Renal cortical epithelial cell (primary cell): ENCODE measurements at places on chromosomes 3 and 15. TPM values are rescaled to one million over a fixed set of nuclear protein-coding genes. Genes with fewer than 3 reads are reported as not detected.

GP9 gene
- total RNA-seq = not detected in 2 replicates

TMEM41A gene
- total RNA-seq = 15.5 and 19.3 TPM in 2 replicates

DAZL gene
- 0.17 TPM in 1 of 2 replicates, not detected in the other for total RNA-seq

ARGFX gene
- total RNA-seq = not detected in 2 replicates

ADPRH gene
- total RNA-seq = 6.6 and 7.8 TPM in 2 replicates

GOLGA8S gene
- 0.10 TPM in 1 of 2 replicates, not detected in the other for total RNA-seq

CA12 gene
- 19.6 and 26.4 TPM in 2 replicates for total RNA-seq

GPR62 gene
- not detected in 2 replicates for total RNA-seq

SLC38A3 gene
- 1.8 TPM in 1 of 2 replicates, not detected in the other for total RNA-seq

TSPAN3 gene
- total RNA-seq = 327 and 533 TPM in 2 replicates

IDH2 gene
- total RNA-seq = 160 and 174 TPM in 2 replicates

CASR gene
- total RNA-seq = 3.2 TPM in 1 of 2 replicates, not detected in the other
